NCI-H1417 treated with DMSO at 0.1 percent for 48 hours (cell line): ENCODE measurements at places on chromosomes 7 and 10.

- DNase-seq, result no peak
These were observed 769 bp upstream of the TMEM248 start for GRCh38 chr7:66920256-66920655.

- DNase-seq, result peak; percentile 56
These were observed 238.5 kb downstream of the PHF14 start for GRCh38 chr7:11212080-11212711.

- DNase-seq, result peak; percentile 88
These were observed 182.1 kb downstream of the AUTS2 start for GRCh38 chr7:69780379-69780778.

DNA sequence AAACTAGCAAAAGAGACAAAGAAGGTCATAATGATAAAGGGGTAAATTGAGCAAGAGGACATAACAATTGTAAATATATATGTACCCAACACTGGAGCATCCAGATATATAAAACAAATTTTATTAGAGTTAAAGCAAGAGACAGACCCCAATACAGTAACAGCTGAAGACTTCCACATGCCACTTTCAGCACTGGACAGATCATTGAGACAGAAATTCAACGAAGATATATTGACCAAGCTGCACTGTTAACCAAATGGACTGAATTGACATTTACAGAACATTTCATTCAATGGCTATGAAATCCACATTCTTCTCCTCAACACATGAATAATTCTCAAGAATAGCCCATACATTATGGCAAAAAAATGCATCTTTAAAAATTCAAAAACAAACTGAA lies 378.2 kb downstream of the PTPRN2 start:
- DNase-seq, result no peak

DNA sequence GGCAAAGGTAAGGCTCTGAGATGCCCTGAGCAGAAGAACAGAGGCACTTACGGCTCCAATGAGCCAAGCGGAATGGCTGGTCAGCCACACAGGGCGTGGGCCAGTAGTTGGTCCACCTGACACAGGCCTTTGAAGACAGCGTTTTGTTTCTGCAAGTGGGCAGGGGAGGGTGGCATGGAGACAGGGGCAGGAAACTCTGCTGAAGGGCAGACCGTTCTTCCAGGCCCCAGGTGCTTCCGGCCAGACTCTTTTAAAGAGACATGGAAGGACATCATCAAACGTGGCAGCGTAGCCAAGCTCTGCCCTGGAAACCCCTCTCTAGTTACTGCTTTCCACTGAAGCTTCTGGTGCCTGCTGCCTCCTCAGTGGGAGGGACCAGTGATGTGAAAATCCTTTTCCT lies 77.5 kb upstream of the KMT2E start:
- DNase-seq, result no peak
